NCI-H526 (cell line): ENCODE measurements at places on chromosomes 7 and 10.

DNA sequence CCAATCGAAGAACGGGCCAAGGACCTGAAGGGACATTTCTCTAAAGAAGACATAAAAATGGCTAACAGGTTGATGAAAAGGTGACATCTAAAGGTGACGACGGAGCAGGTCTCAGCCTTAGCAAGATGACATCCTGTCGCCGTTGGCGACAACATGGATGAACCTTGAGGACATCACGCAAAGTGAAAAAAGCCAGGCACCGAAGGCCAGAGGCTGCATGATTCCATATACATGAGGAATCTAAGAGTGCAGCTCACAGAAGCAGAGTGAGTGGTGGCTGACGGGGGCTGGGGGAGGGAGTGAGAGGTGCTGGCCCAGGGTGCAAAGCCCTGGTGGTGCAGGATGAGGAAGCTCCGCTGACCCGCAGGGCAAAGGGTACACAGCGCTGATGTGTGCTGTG lies 34.1 kb upstream of the NKX6-2 start:
- no peak for DNase-seq

- no peak for DNase-seq
Measured at GRCh38 chr7:50214126-50214670, 90.3 kb upstream of the IKZF1 start.

DNA sequence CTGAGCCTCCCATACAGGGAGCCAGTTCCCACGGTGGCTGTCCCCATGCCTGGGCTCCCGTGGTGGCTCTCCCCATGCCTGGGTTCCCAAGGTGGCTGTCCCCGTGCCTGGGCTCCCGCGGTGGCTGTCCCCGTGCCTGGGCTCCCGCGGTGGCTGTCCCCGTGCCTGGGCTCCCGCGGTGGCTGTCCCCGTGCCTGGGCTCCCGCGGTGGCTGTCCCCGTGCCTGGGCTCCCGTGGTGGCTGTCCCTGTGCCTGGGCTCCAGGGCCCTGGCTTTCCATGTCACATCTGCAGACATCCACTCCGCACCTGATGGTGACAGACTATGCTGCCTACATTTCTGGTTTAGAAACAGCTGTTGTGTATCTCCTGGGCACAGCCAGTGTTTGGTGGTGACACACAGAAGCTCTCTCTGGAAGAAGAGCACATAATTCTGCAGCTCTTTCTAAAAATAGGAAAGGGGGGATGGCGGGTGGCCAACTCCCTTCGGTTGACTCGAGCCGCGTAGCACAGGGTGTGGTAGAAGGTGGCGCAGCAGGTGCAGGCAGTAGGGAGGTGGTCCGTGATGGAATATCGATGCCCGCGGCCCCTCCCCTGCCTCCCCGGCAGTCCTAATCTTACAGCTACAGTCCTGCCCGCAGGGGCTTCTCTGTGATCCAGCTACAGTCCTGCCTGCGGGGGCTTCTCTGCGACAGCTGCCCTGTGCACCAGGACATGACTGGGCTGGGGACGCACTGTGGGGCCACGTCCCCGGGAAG lies 251.2 kb downstream of the DNAJB6 start:
- no peak for DNase-seq

- peak; percentile 18 for DNase-seq
Measured at GRCh38 chr10:124601431-124602120, 140.0 kb downstream of the LHPP start.

GRCh38 chr10:97071496-97071895 lies 114.3 kb downstream of the SLIT1 start:
- DNase-seq, result no peak

DNA sequence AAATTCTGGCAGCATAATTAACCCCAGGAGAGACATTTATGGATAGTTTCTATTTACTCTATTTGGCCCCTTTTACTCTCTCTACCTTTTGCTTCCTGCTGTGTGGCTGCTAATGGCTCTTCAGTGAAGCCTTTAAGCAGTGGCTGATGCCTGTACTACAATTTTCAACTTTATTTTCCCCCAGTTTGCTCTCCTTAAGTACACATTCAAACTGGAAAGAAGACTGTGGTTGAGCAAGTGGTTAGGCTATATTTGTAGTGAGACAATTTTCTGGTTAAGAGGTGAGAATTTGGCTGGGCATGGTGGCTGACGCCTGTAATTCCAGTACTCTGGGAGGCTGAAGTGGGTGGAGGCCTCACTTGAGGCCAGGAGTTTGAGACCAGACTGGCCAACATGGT lies 8.5 kb upstream of the RSBN1L start:
- no peak for DNase-seq

DNA sequence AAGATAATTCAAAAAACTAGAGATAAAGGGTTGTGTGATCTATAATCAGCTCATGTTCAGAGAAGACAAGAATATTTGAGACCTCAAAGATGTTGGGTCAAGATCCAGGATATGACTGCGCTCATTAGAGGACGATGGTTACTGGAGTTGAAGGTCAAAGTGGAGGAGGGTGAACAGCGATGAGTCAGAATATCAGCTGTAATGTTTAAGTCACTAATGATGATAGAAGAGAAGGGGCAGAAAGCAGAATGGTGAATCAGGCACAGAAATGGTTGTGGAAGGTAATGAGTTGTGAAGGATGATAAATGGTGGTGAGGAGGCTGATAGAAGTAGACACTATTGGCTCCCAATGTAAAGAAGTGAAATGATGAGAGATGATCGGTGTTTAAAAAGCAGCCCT lies 540.3 kb downstream of the INHBA start:
- no peak for DNase-seq

GRCh38 chr10:80382989-80383388 lies 25.4 kb upstream of the PRXL2A start:
- no peak for DNase-seq

DNA sequence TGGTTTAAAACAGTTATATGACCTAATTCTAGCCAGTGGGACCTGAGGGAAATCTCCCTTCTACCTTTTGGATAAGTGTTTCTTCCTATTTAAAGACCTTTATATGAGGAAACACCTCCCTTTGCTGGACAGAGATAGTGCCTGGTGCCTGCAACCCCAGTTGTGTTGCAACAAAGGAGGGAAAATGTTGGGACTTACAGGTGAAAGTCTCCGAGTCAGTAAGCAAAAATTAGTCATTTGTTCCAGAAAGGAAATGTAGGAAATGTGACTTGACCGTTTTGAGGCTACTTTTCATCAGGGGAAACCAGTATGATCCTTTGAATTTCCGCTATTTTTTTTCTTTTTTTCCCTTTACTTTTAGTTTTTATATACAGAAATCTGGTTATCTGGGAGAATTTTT lies 165.5 kb downstream of the DKK1 start:
- no peak for DNase-seq

- DNase-seq, result no peak
Measured at GRCh38 chr10:47334466-47335295, 12.4 kb downstream of the GDF2 start.

GRCh38 chr7:78585980-78586379 lies 787.4 kb downstream of the PHTF2 start:
- no peak for DNase-seq

GRCh38 chr10:4073912-4074311 lies 288.9 kb upstream of the KLF6 start:
- DNase-seq, result no peak

DNA sequence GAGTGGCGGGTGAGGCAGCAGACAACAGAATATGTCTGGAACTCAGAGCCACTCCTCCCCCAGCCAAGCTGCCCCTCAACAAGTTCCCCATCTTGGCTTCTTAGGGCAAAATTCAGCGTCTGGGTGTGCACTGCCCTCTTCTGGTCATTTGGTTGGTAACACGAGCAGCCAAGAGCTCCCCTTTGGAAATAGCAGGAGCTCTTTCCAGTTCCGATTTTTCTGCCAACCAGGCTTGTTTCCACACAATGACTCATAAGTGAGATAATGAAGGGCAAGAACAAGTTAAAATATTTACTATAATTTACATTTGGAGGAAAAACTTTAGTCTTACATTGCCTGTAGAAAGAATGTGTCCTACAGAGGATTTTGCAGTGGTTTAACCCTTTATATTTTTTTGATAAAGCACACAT lies 70.5 kb downstream of the ADCYAP1R1 start:
- DNase-seq, result peak; percentile 78

DNA sequence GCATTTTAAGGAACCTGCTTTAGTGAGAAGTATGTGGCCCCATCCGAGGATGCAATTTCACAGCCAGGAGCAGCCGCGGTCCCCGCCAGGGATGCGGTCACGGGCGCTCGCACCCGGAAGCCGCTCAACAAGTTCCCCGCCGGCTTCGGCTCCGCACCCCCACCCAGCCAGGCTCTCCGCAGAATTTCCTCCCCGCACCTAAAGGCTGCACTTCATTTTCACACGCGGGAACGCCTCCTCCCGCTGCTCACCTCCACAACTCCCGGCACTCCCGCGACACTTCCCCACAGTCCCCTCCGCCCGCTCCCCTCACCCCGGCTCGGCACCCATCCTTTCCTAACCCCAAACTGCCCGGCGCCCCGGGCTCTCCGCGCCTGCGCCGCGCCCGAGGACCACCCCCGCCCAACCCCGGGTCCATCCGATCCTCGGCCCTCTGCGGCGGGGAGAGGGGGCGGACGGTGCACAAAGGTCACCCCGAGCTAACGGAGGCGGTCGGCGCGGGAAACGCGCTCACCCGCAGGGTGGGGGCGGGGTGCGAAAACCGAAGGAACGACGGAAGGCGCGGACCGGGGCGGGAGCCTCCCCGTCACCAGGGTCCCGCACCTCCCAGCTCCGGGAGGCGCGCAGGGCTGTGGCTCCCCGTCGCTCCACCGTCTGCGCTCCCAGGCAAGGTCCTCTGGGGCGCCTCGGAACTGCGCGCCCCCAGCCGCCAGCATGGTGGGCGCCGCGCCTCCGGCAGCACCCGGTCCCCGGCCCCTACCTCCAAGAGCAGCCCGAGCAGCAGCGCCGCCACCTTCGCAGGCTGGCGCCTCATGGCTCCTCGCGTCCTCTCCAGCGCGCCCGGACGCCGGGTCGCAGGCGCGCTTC lies 558 bp downstream of the VOPP1 start:
- peak; percentile 28 for DNase-seq

DNA sequence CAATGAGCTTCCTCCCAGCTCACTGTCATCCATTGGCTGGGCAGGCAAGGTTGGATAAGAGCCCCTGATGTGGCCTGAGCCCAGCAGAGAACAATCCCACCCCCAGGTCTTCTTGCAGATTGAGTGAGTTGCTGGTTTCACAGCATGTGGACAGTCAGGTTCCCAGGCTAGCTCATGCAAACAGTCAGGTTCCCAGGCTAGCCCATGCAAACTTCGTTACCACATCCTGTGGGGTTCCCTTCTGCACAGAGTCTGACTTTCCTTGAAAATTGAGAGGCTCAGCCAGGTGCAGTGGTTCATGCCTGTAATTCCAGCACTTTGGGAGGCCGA lies 67.1 kb downstream of the TMEM130 start:
- no peak for DNase-seq

DNA sequence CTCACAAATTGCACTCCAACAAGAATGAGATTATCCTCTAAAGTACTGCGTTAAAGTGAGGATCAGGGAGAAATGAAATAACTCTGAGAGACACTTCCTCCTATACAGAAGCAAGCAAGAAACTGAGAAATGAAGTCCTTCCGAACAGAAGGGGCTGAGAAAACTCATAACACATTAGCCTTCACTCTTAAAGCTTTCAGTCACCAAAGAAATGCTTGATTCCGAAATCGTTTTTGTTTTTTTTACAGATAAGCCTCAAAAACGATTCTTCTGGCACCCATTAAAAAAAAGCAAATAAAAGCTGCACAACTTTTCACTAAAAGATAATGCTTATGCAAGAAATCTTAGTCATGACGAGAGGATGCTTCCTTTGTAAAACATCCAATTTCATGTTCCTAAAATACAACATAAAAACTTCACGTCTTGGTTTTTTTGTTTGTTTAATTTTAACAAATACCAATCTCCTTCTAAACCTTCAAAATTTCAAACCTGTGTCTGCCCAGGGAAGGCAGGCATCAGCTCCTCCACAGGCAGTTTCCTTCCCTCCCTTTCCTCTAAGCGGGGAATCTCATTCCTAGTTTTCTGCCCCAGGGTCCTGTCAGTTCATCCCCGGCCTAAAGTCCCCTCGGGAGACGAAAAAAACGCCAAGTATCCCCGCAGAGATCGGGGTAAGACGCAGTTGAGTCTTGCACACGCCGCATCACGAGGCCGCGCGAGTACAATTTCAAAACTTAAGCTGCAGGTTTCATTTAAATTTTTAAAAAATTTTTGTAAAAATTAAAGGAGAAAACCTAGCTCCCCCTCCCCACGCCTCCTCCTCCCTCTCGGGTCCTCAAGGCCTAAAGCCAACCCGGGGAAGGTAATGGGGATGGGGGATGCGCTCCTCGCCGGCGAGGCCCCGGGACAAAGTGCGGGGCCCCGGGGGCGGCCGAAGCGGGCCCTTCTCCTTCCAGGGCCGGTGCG lies 1.1 kb downstream of the BAZ1B start:
- no peak for DNase-seq

DNA sequence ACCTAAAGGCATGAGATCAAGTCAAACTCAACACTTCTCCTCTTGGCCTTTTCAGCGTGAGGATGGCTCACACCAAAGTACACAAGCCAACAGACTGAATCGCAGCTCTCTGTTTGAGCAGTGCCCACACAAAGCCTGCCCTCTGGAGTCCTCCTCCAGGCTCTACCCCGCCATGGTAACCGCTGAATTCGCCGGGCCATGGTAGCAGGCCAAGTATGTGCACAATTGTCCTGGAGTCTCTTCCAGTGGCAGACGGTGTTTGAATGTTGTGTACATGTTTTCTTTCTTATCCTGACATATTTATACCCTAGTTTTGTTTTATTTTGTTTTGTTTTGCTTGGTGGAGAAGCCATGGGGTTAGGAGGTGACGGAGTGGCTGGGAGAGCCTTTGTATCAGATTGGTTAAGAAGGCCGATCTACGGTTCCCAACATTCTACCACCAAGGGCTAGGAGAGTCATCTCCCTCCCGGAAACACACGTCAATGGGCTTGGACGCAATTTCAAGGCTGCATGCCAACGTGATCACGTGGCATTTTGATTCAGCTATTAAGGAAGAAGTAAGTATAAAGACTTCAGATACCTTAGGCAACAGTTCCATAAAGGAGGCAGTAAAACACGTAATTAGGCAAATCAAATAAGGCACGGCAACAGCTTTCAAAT lies 12.1 kb upstream of the SHH start:
- no peak for DNase-seq

- DNase-seq, result no peak
Measured at GRCh38 chr10:58837826-58838225, 325.2 kb downstream of the BICC1 start.

- DNase-seq, result no peak
Measured at GRCh38 chr7:39313974-39314373, 252.2 kb upstream of the YAE1 start.

DNA sequence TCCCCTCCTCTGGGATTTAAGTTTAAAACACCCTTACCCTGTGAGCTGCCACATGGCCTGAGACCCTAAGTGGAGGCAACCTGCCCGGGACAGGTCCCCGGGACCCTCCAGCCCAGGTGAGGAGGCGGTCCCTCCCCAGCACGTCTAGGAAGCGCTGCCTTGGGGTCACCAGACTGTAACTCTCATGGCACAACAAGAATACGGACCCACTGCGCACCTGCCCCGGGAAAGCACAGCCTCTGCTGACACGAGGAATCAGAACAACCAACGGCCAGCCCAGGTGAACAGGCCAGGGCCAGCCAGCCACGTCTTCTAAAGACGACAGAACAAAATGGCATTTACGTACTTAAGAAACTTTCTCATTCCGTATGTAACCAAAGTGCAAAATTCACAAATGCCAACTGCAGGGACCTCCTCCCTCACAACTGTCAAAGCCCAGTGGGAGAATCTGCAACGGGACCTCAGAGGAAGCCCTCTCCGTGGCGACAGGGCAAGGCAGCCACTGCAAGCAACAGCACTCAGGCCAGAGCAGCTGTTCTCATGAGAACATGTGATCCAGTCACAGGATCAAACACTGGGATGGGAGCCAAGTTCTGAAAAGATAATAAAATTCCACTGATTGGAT lies 208.4 kb downstream of the DIP2C start:
- peak; percentile 72 for DNase-seq
